Right lobe of liver (tissue), 6 donors: ENCODE measurements at places on chromosomes 13 and 19.
A peak's percentile ranks its signal among the peaks of the same experiment; 100 is the strongest.

DNA sequence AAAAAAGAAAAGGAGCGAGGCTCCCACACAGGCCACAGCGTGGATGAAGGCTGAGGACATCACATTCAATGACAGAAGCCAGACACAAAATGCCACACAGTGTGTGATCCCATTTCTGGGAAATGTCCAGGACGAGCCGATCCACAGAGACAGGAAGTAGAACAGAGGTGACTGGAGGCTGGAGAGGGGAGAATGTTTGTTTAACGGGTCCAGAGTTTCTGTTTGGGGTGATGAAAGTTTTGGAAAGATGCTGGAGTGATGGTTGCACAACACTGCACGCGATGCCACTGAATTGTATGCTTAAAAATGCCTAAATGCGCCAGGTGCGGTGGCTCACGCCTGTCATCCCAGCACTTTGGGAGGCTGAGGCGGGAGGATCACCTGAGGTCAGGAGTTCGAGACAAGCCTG, 650 bp upstream of the FUT5 start:
- peak; percentile 92 for DNase-seq

DNA sequence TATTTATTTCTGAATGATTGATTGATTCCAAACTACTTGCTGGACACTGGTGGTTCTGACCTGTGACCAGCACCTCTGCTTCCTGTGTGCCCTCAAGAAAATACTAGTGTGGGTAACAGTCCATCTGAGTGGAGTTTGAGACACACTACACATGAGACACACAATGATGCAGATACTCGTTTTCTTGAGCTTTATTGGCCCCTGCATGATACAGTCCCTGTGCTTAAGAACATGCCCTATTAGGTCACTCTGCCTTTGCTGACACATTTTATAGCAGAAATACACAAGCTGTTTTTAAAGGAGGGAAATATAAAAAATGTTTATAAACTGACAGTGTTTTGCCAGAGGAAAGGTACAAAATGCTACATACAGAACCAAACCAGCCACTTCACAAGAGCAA, 126.9 kb downstream of the STK24 start:
- no peak for DNase-seq

GRCh38 chr13:31192306-31192705, 7.5 kb upstream of the B3GLCT start:
- DNase-seq: no peak

DNA sequence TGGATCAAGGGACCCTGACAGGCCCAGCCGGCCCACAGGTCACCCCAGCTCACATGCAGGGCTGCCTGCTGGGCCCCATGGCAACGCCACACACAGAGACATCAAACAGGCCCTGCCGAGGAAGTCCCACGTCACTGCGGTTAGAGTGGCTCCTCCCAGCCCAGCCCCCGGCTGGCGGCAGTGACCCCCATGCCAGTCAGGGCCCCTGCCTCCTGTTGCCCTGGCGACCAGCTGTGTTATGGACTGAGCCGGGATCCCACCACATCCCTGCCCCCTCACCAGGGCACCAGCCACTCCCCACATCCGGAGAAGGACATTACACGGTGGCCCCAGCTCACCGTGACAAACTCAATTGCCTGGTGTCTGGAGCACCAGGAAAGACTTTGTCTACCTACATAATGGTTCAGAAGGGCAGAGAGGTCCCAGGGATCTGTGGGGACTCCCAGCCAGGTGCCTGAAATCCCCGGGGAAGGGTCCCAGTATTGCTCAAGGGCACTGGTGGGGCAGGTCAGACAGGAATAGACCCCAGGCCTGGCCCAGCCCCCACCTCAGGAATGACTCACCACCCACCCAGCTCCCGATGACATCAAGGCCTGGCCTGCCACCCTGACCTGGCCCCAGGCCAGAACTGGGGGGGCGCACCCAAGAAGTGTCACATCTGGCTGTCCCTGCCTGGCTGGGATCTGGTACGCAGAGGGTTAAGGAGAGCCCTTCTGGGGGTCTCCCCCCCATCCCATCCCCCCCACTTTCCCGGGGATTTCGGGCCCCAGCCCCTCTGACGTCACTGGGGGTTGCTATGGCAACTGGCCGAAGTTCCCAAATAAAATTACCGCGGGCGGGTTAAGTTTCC, 30.2 kb upstream of the NANOS3 start:
- peak; percentile 84 for DNase-seq

DNA sequence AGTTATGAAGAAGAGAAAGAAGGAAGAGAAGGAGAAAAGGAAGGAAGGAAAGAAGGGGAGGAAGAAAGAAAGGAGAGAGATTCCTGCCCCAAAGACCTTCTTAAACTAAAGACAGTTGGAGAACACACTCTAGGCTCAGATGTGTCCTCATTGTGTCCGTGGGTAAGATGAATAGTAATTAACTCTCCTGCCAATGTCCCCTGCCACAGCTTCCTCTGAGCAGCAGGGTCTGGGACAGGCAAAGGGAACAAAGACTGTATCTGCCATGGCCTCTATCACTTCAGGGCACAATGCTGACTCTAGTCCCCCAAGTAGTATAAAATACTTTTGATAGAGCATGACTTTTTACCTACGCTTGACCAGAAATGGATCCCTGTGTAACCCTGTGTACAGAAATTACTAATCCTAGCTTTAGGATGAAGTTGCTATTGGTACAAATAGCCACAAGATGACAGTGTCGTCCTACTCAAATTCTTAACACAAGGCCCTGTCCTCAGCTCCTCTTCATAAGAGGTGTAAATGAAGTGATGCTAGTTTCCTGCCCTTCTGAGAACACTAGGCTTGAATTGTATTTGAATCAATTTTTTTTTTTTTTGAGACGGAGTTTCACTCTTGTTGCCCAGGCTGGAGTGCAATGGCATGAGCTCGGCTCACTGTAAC, 186.2 kb upstream of the GPR12 start:
- DNase-seq: no peak

DNA sequence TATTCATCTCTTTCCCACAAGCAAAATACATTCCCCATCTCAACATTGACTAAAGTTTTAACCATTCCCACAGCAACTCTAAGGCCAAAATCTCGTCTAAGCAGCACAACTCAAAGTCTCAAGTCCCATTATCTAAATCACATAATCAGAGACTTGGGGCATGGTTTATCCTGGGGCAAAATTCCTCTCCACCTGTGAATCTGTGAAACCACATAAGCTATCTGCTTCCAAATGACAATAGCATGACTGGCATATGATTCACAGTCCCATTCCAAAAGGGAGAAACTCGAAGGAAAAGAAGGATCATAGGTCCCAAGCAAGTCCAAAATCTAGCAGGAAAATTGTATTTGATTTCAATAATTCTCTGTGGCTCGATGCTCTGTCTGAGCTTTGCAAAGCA, 73.0 kb downstream of the ANKRD10 start:
- no peak for DNase-seq

- no peak for DNase-seq
Observed at GRCh38 chr13:101475536-101475935, 23.1 kb downstream of the ITGBL1 start.

- DNase-seq: no peak
Observed at GRCh38 chr13:28326056-28326455, 168.9 kb downstream of the FLT1 start.

DNA sequence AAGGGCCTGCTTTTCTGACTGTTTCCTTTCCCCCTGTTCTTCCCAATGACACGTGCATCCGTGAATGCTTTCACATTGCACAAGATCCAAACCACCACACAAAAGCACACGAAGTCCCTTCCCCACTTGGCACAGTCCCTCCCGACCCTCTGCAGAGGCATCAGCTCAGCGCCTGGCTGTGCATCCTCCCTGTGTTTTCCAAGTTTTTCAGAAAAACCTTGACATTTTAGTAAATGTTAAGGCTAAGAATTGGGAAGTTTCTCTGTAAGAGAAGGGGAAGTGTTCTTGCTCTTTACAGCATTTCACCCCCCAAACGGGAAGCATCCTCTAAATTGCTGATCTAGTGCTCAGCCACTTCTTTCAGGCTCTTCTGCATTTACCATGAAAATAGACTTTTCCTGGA, 94.5 kb upstream of the TM9SF2 start:
- no peak for DNase-seq

DNA sequence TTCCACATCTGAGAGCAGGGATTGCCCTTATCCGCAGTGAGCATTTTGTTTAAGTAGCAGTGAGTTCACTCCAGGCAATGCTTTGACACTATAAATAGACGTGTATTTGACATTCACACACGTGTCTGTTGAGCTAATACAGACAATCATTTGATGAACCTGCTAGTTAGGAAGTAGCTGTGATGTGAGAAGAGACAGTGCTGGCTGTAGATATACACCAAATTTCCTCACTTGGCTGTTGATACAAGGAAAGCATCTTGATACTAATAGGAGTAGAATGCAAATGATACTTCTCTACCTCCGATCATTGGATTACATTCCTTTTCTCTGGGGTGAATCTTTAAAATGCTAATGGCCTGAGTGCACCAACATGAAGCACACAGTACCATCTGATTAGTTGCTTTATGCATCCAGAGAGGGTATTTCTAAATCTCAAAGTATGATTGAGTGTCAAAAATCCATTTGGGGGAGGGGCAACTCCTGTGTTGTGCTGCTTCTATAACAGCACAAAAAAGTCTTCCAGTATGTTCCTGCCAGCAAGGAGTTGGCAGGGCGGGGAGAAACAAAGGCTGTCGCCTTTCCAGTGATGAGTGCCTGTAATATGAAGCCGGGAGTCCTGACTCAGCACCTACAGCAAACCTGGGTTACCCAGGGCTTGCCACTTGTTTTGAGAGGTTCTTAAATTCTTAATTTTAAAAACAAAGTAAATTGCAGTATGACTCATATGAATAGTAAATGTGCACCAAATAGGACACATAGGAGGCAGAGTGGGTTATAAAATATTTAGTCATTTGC, 7.0 kb downstream of the CUL4A start:
- no peak for DNase-seq

DNA sequence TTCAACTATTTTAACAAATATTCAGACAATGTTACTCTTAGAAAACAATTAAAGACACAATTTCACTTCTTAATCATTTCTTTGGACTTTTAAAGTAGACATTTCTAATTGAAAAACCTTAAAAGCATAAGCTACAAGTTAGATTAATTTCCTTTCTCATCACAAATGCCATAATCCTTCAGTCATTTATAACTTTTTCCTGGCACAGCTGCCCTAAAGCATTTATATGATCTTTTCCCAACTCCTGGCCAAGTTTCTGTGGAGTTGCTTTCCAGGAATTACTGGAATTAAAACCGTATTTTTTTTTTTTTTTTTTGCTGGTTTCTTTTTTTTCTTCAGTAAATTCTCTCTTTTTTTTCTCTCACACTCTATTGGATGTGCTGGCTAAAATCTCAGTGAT, 615.9 kb downstream of the TBC1D4 start:
- DNase-seq: no peak

GRCh38 chr19:6225232-6225865, 54.4 kb downstream of the MLLT1 start:
- DNase-seq: no peak

- DNase-seq: no peak
Observed at GRCh38 chr19:10256970-10257615, 5.1 kb downstream of the MRPL4 start.

DNA sequence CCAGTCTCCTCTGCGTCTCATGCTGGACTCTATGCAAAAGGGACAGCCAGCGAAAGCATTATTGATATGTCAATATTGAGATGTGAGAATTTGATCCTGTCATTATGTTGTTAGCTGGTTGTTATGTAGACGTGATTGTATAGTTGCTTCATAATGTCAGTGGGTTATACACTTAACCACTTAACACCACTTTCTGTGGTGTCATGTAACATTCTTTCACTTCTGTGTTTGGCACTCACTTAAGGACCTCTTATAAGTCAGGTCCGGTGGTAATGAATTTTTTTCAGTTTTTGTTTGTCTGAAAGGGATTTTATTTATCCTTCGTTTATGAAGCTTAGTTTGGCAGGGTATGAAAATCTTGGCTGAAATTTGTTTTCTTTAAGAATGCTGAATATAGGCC, 7.1 kb upstream of the SIGLEC7 start:
- DNase-seq: no peak

DNA sequence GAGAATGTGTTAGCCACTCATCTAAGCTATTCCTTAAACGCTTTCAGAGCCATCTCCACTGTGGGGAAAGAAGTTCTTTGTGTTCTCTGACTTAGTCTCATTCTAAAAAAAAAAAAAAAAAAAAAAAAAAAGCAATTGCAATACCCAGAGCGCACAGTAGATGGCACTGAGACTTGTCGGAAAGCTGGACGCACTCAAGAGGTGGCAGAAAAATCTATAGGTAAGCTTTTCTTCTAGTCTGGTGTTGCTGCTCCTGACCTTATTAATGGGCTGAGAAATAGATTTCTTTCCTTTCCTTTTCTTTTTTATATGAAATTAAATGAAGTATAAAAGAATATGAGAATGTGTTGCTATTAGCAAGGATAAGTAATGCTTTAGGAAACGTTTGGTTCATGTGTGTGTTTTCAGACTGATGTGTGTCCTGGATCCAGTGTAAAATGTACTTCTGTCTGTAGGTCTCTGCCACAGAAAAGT, 4.7 kb upstream of the GJB2 start:
- DNase-seq: no peak

GRCh38 chr19:41955521-41955920, 3.6 kb downstream of the RABAC1 start:
- DNase-seq: no peak

- no peak for DNase-seq
Observed at GRCh38 chr13:94646904-94647303, 45.2 kb downstream of the GPR180 start.

DNA sequence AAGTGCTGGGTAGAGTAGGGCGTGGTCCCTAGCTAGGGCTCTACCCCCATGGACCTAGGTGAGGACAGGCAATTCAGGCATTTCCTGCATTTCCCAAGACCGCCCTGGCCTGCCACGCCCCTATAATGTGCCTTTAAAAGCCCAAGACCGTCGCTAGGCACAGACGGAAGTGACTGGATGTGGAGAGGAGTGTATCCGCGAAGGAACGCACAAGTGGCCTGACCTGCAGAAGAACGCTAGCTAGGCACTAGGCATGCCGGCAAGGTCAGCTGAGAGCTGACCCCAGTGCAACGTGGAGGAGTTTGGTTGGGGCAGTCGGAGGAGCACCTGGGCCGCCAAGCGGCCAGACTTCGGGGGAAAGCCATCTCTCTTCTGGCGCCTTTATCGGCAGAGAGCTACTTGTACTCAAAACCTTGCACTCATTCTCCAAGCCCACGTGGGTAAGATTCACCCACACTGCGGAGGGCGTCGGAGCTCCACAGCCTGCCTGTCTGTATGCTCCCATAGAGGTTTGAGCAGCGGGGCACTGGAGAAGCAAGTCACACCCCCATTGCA, 370.0 kb downstream of the FGF9 start:
- no peak for DNase-seq

- no peak for DNase-seq
Observed at GRCh38 chr13:40063703-40064102, 408.2 kb downstream of the COG6 start.

DNA sequence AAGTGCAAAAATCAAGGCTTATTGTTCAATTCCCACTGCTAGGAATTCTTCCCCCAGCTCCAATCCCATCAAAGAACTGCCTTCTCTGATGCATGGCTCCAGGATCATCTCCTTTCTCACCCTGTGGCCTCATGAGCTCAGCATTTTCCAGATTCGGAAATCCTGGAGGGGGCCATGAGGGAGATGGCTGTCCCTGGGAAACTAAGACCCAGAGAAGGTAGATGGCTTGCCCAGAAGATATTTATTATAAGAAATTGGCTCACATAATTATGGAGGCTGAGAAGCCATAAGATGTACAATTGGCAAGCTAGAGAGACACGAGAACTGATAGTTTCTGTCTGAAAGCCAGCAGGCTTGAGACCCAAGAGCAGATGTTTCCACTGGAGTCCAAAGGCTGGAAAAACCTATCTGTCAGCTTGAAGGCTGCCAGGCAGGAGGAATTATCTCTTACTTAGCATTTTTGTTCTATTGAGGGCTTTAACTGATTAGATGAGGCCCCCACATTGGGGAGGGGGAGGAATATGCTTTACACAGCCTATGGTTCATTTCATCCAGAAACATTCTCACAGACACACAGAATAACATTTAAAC, 58.6 kb downstream of the GADD45B start:
- no peak for DNase-seq
